ENCODE measurements at places on chromosomes 4 and X.

- no peak for DNase-seq
Observed at GRCh38 chr4:81120055-81120454, 89.5 kb downstream of the BMP3 start.

- DNase-seq = no peak
Observed at GRCh38 chr4:83112678-83113428, 1.7 kb downstream of the PLAC8 start.

DNA sequence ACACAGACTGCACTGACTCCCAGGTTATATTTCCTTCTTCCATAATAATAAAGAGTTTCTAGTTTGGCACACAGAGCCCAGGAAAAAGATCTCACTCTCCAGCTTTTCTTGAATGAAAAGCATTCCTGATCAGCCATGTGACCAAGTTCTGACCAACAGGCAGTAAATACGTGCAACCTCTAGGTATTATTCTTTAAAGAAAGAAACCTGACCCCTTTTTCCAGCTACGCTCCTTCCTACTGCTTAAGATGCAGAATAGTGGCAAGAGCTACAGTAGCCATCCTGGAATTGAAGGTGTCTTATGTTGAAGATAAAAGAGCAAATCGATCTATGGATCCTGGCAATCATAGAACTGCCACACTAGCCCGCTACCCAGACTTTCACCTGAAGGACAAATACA lies 76.7 kb downstream of the LRBA start:
- DNase-seq = no peak

DNA sequence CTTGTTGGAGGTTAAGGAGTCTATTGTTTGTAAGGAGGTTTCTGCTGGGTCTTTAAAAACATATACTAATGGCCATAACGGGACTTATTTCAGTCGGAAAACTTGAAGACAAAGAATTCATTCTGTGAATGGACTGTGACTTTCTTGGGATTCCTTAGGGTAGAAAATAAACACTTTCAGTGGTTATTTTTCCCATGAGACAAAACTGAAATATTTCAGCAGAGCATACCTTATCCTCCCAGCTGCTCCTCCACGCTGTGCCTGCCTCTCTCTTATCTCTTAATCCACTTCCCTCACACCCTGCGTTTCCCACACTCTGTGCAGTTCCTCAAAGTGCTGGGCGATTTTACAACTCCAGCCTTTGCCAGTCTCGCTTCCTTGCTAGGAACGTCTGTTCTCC lies 47.1 kb upstream of the SORBS2 start:
- no peak for DNase-seq

- DNase-seq = no peak
Observed at GRCh38 chr4:15488136-15488535, 18.5 kb downstream of the CC2D2A start.

GRCh38 chr4:185002784-185003183 lies 15.5 kb upstream of the HELT start:
- DNase-seq = no peak

GRCh38 chr4:56540826-56541225 lies 35.2 kb downstream of the ARL9 start:
- no peak for DNase-seq

DNA sequence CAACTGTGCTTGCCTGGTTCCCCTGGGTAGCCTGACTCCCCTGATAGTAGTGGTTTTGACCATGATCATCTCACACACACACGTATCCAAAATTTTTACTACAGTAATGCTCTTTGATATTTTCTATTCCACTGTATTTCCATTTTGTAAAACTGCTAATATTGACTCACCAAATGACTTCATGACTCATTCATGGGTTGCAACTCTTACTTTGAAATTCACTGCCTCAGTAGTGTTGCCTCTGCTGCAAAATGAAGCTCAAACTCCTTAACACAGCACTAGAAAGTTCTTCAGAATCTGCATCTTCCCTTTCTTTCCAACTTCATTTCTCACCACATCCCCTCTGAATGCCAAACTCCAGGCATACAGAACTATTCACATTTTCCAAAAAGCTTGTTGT lies 20.3 kb downstream of the QRFPR start:
- no peak for DNase-seq

- DNase-seq = no peak
Observed at GRCh38 chr4:143404555-143404954, 67.9 kb downstream of the GAB1 start.

GRCh38 chr4:1834047-1834775 lies 21.7 kb downstream of the LETM1 start:
- DNase-seq = no peak

GRCh38 chr4:1344696-1345095 lies 2.3 kb upstream of the UVSSA start:
- DNase-seq = no peak

GRCh38 chrX:114717921-114718320 lies 134.0 kb downstream of the HTR2C start:
- no peak for DNase-seq

DNA sequence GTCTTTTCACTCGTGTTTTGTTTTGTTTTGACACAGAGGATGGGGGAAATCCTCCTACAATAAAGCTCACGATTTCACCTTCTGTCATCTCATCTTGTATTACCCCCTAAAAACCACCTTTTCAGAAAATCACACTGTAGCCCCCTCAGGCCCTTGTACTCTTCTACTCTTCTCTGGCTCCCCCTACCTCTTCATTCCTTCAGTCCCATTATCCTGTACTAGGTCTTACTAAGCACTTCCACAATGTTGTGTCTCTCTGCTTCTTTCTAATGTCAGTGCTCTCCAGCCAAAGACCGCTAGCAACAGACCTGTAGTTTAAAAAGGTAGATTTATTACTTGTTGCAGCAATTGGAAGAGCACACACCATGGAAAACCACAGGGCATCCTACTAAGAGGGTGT lies 30.0 kb upstream of the RNF128 start:
- no peak for DNase-seq

- no peak for DNase-seq
Observed at GRCh38 chr4:1029529-1029928, 18.1 kb downstream of the FGFRL1 start.

DNA sequence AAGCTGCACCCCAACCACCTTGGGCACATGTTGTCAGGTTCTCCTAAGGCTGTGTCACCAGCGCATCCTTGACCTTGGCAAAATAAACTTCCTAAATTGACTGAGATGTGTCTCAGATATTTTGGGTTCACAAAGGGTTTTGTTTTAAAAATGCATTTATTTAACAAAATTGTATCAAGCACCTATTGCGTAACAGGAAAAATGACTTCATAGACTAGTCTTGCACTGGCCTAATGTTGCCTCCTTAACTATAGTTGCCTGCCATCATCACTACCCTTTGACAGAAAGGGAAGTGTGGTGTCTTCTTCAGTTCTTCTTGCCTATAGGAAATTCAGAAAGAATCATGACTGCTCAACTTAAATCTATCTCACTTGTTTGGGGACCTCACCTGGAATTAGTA lies 374.2 kb downstream of the SH2D1A start:
- DNase-seq = no peak

DNA sequence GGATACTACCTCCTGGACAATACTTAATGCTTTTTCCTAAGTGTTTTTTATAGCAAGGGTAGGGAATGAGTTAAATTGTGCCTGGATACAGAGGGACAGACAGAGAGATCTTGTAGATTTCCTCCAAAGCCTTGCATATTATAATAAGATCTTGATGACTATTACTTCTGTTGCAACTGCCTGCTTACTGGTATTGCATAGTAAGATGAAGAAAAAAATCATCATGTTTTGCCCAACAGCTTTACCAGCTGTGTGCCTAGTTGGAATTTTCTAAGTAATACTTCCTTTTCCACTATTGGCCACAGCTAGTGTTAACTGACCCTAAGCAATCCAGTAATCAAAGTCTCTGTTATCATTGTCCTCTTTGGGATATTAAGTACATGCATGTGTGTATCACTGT lies 139.0 kb downstream of the DCK start:
- no peak for DNase-seq

GRCh38 chr4:22593933-22594332 lies 78.1 kb upstream of the ADGRA3 start:
- DNase-seq = no peak

DNA sequence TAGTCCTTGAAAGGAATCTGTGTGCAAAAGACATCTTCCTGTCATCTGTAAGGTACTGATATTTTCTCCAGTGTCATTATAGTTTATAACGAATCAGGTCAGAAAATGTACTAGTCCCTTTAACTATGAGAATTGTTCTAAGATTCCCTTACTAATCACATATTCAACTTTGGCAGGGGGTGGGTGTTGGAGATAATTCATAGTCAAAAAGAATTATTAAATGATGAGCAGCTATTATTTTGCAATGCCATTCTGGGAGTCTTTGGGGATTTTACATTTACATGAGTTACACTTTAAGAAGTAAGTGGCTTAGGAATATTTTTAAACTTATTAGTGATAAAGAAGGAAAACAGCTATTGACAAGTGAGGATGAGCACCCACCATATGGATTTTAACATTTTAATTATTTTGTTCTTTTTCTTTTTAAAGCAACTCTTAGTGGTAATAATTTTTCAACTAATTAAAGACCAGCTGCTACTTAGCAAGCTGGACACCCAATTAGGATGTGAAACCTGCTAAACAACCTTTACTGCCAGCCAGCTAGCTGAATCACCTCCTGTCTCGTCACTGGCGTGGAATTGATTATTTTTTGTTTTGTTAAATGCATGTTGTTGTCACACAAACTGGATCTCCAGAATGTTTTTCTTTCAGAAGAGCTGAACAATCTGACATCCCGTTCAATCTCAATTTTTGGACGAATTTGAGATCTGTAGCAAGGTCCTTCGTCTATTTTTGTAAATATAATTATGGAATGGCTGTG lies 219.2 kb downstream of the ARAP2 start:
- DNase-seq = no peak
